ENCODE measurements at places on chromosomes 6 and 20. TPM values are rescaled to one million over a fixed set of nuclear protein-coding genes. Genes with fewer than 3 reads are reported as not detected.

The GABRR1 gene
- total RNA-seq: 0.52 TPM

The TREML4 gene
- total RNA-seq: not detected

The GJA10 gene
- not detected for total RNA-seq

The USP49 gene
- total RNA-seq: 1.6 TPM

Measured in skeletal muscle tissue (tissue), 5 donors.